ENCODE measurements at places on chromosomes 2 and 18. TPM values are rescaled to one million over a fixed set of nuclear protein-coding genes. Genes with fewer than 3 reads are reported as not detected.

The SCN1A gene
- polyA plus RNA-seq = 0.16 TPM

The TMEM182 gene
- 1.8 TPM for polyA plus RNA-seq

The KLF7 gene
- polyA plus RNA-seq = 9.6 TPM

The PDE1A gene
- not detected for polyA plus RNA-seq

The PROKR1 gene
- polyA plus RNA-seq = 1.3 TPM

The MYO7B gene
- not detected for polyA plus RNA-seq

The TFCP2L1 gene
- 1.5 TPM for polyA plus RNA-seq

The CCDC68 gene
- 0.06 TPM for polyA plus RNA-seq
